ENCODE measurements at places on chromosomes 7 and 10. TPM values are rescaled to one million over a fixed set of nuclear protein-coding genes. Genes with fewer than 3 reads are reported as not detected.

Gene FAM24A
- not detected for total RNA-seq

Gene MUC3A
- total RNA-seq, result not detected

Gene NUTM2B
- total RNA-seq, result 0.27 TPM

Gene RNF133
- 4.2 TPM for total RNA-seq

Gene HOXA4
- total RNA-seq, result 1.9 TPM

Gene ASAH2
- 0.27 TPM for total RNA-seq

Gene CCL24
- 0.53 TPM for total RNA-seq

Gene OR2A5
- not detected for total RNA-seq

Gene PDK4
- total RNA-seq, result 5.2 TPM

Gene NPSR1
- total RNA-seq, result not detected

Gene APBB1IP
- total RNA-seq, result not detected

Gene PSD
- total RNA-seq, result 0.07 TPM

Gene HBP1
- 98.7 TPM for total RNA-seq

Gene RPP38
- 14.4 TPM for total RNA-seq

Gene TRPV6
- total RNA-seq, result not detected

Gene LIPF
- total RNA-seq, result not detected

Gene TMEM229A
- total RNA-seq, result not detected

Gene ADAMTS14
- total RNA-seq, result not detected

Gene RAMP3
- total RNA-seq, result not detected

Gene NEURL1
- total RNA-seq, result 0.43 TPM

Gene CACNB2
- not detected for total RNA-seq

Gene CALCR
- not detected for total RNA-seq

Gene IGFBP3
- total RNA-seq, result 11.4 TPM

Gene CFAP43
- total RNA-seq, result 0.22 TPM

Gene MARVELD1
- 40.8 TPM for total RNA-seq

Gene TET1
- total RNA-seq, result 0.40 TPM

Gene HOXA3
- 1.1 TPM for total RNA-seq

Gene MOGAT3
- not detected for total RNA-seq

Gene PRSS2
- total RNA-seq, result 0.27 TPM

Gene AGMO
- total RNA-seq, result not detected

Gene GTPBP10
- total RNA-seq, result 24.9 TPM

Gene AKR1C8
- not detected for total RNA-seq

Gene TAC1
- not detected for total RNA-seq

Gene SPDYE11
- not detected for total RNA-seq

Gene MAP3K8
- total RNA-seq, result 6.8 TPM

Gene STAG3
- total RNA-seq, result 3.3 TPM

Gene ANKRD61
- total RNA-seq, result 0.22 TPM

Gene GLI3
- total RNA-seq, result 7.7 TPM

Gene CFAP58
- 0.40 TPM for total RNA-seq

Gene GPRIN2
- not detected for total RNA-seq

Gene TRIM73
- total RNA-seq, result 0.66 TPM

Gene AUTS2
- 0.07 TPM for total RNA-seq

Gene EPHB4
- 148 TPM for total RNA-seq

Gene NACAD
- total RNA-seq, result 0.66 TPM

Gene SUFU
- 4.5 TPM for total RNA-seq

Gene MAGI2
- total RNA-seq, result 7.2 TPM

Gene MBL2
- not detected for total RNA-seq

Gene SEC31B
- 6.0 TPM for total RNA-seq

Gene CFAP69
- total RNA-seq, result 3.5 TPM

Measured in thoracic aorta endothelial cell (primary cell).